Activated T-helper 2 cell treated with anti-CD3 and anti-CD28 coated beads, Interferon-gamma antibody, Interleukin-2, Interleukin-4, amounts not matched to agents 10 μg/mL and 5 μg/mL and 100 μg/mL, durations not matched to agents 14 hours and 24 hours and 36 hours (primary cell): ENCODE measurements at places on chromosomes 7 and 10. TPM values are rescaled to one million over a fixed set of nuclear protein-coding genes. Genes with fewer than 3 reads are reported as not detected.

- H3K4me1 ChIP-seq, result no peaks in the 10 kb centered on the region
- H3K27me3 ChIP-seq, result no peaks in the 10 kb centered on the region
- H3K27ac ChIP-seq, result no peak overlapping the region
- H3K36me3 ChIP-seq, result no peaks in the 10 kb centered on the region
- H3K4me3 ChIP-seq, result no peak overlapping the region
These were observed 80.7 kb upstream of the EMX2 start for GRCh38 chr10:117461766-117462423.

DNA sequence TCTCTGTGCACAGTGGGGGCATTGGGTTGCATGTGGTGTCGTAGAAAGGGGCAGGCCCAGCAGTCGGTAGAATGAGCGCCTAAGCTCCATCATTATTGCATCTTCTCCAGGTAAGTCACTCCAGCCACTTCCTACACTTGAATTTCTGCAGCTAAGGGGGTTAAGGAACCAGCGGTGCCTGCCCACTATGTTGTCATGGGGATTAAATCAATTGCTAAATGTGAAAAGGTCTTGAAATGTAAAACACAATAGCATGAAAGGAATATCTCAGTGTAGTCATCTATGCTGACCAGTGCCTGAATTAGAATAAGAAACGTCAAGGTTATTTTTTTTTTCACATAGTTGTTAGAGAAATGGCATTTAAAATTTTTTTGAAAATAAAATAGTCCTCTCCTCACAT is 15.2 kb upstream of the CELF2 start:
- no peaks in the 10 kb centered on the region for H3K36me3 ChIP-seq
- no peak for DNase-seq
- no peaks in the 10 kb centered on the region for H3K4me1 ChIP-seq
- H3K27ac ChIP-seq, result no peak overlapping the region
- peaks cover 33% of the 10 kb centered on the region for H3K27me3 ChIP-seq
- H3K4me3 ChIP-seq, result no peak overlapping the region

Gene PCLO
- not detected in 2 replicates for total RNA-seq

DNA sequence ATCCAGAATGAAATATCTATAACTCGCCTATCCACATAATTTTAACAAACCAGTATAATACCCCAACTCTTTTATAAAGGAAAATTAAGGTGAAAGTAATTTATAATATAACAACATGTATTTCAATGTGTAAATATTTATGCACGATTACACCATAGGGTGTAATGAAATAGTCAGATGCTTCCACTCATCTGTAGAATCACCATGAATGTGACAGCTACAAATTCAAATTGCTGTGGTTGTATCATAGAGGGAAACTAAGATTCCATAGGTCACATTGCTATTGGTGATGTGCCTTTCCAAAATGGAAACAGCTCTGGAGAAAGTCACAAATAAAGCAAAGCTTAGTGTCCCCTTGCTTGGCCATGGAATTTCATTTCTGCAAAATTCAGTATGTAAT is 95.7 kb downstream of the CPED1 start:
- H3K4me3 ChIP-seq, result no peak overlapping the region
- H3K36me3 ChIP-seq, result no peaks in the 10 kb centered on the region
- no peak overlapping the region for H3K27ac ChIP-seq
- H3K4me1 ChIP-seq, result peaks cover 3% of the 10 kb centered on the region
- peaks cover 24% of the 10 kb centered on the region for H3K27me3 ChIP-seq

DNA sequence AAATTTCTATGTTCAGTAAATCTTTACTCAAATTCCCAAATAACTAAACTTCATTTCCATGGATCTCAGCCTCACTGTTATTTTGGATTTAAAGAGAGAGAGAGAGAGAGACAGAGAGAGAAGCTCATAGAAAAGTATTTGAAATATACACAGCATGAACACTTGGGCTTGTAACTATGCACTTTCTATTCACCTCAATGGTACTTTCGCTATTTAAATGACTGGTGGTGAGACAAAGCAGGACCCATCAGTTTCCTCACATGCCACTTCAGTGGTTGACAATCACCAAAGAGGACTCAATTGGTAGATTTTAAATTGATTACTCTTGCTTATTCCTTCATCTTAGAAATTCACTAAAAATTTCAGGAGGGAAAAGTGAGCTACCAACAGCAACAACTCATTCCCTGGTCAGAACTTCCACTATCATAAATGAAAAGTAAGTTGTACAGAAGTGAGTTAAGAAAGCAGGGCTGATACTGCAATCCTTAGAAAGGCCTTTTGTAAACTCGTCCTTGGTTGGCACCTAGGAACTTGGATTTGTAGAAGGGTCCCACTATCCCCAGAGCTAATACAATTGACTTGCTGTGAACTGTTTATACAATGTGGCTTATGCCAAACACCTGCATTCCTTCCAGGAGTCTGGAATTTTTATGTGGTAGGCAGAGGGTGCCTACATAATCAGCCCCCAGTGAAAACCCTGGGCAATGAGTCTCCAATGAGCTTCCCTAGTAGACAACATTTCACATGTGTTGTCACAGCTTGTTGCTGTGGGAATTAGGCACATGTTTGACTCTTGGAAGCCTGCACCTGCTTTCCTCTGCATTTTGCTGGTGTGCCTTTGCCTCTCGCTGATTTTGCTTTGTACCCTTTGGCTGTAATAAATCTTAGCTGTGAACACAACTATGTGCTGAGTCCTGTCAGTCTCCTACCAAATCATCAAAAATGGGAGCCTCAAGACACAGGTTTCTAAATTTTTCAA is 10.8 kb downstream of the ERLIN1 start:
- no peak for DNase-seq
- H3K27ac ChIP-seq, result peak overlapping the region; percentile 49
- H3K4me3 ChIP-seq, result no peak overlapping the region

DNA sequence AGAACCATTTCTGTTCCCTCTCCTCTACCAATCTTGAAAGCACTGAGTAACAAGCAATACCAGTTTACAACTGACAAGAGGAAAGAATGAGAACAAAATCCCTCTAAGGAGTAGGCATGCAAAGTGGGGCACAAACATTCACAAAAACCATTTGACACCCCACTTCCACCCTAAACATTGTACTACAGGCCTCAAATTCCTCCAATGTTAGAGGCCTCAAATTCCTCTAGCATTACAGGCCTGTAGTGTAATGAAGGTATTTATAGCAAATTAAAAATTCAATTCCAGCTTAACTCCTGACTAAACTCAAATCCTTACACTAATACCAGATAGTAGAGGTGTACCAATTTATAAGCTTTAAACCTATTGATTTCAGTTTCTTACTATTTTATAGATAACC is 85.4 kb downstream of the SIRT1 start:
- H3K4me1 ChIP-seq, result no peaks in the 10 kb centered on the region
- H3K4me3 ChIP-seq, result no peak overlapping the region
- H3K27me3 ChIP-seq, result no peaks in the 10 kb centered on the region
- no peak overlapping the region for H3K27ac ChIP-seq

DNA sequence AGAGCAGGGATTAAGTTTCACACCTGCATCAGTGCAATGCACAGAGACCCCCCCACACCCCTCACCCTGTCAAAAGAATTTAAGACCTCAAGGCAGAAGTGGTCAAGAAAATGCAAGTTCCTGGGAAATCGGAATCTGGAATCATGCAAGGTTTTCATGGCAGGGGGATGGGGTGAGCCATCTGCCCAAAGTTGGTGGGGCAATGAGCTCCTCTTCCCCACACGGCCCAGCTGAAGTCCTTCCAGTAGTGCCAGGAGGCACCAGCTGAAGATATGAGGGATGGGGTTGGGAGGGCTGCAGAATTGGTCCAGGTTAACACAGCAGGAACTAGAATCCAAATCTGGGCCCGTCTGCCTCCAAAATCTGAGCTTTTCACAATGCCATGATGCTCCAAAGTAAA is 25.0 kb upstream of the TMEM273 start:
- no peak for DNase-seq
- H3K4me3 ChIP-seq, result no peak overlapping the region
- H3K27me3 ChIP-seq, result peaks cover 43% of the 10 kb centered on the region
- no peak overlapping the region for H3K27ac ChIP-seq
